ENCODE measurements at places on chromosomes 6 and 20.

- H3K36me3 ChIP-seq, result peaks cover 8% of the 10 kb centered on the region
- H3K4me3 ChIP-seq, result no peak overlapping the region
- DNase-seq, result no peak
- no peak overlapping the region for H3K27ac ChIP-seq
- no peaks in the 10 kb centered on the region for H3K27me3 ChIP-seq
These were observed 144.2 kb downstream of the MYO6 start for GRCh38 chr6:75893058-75893775.

DNA sequence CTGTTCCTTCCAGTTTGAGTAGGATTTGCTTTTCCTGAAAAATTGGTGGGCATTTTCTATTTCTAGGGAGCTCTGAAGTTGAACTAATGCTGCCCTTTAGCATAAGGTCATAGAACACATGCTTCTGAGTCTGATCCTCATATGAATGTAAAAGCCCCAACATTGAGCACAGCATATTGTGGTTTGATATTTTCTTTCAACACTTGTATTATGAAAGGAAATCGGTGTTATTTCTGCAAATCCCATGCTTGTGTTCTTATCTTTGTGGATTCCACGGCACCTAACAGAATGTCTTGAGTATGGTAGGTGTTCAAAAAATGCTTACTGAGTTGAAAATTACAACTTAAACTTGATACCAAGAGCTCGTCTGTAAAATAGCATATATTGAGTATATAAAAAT, 85.8 kb downstream of the TRMT11 start:
- H3K27ac ChIP-seq, result no peak overlapping the region
- no peaks in the 10 kb centered on the region for H3K4me1 ChIP-seq
- DNase-seq, result no peak
- H3K27me3 ChIP-seq, result no peaks in the 10 kb centered on the region

DNA sequence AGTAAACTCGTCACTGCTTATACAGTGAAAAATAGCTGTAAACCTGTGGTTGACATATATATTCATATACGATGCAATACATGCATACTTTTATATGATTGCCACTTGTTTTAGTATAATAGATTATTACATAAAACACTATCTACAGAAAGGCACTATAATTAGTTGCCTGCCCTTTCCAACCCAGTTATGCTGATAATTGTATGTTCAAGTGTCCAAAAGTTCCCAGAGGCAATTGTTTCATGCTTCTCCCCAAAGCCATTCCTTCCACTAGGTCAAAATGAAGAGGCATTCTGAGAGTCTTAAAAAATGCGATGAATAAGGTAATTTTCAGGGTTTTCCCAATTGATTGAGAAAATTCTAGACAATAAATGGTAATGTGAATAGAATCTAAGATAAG, 434.6 kb downstream of the LMBRD1 start:
- no peaks in the 10 kb centered on the region for H3K36me3 ChIP-seq
- no peak for DNase-seq
- no peaks in the 10 kb centered on the region for H3K4me1 ChIP-seq
- H3K27ac ChIP-seq, result no peak overlapping the region
- no peak overlapping the region for H3K4me3 ChIP-seq

- no peak for DNase-seq
- H3K27ac ChIP-seq, result no peak overlapping the region
- H3K36me3 ChIP-seq, result no peaks in the 10 kb centered on the region
- H3K27me3 ChIP-seq, result no peaks in the 10 kb centered on the region
- peaks cover 11% of the 10 kb centered on the region for H3K4me1 ChIP-seq
These were observed 90.1 kb downstream of the CRYBG1 start for GRCh38 chr6:106450653-106451052.

GRCh38 chr20:60694763-60695162, 557.3 kb upstream of the CDH4 start:
- peaks cover 27% of the 10 kb centered on the region for H3K27me3 ChIP-seq
- H3K27ac ChIP-seq, result no peak overlapping the region
- DNase-seq, result no peak
- H3K4me1 ChIP-seq, result no peaks in the 10 kb centered on the region

DNA sequence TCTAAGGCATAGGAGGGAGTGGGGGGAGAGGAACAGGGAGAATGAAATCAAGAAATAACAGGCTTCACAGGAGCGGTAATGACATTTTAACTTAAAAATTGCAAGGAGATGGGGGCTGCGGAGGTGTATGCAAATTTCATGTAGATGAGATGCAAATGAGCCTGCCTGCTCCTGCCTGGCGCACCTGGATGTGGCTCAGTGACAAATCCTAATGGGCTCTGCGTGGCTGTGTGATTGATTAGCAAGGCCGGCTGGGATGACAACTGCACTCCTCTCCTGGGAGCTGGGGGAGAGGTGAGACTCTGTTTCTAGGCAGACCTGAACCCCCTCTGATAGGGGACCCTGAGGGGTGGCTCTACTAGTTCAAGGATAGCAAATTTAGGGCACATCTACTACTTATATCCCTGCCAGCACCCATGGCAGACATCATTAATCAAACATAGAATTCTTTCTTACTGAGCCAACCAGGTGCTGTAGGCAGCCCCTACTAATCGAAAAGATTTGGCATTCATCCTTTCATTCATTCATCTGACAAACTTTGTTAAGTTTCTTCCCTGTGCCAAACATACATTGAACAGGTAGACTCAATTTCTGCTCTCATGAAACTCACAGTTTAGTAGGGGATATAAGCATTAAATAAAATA, 38.4 kb upstream of the TGM2 start:
- no peak overlapping the region for H3K4me3 ChIP-seq
- H3K4me1 ChIP-seq, result no peaks in the 10 kb centered on the region
- H3K27me3 ChIP-seq, result peaks cover 17% of the 10 kb centered on the region
- H3K36me3 ChIP-seq, result no peaks in the 10 kb centered on the region

Measured in central memory CD8-positive, alpha-beta T cell (primary cell).